Cortex of kidney (tissue), 1 donor: ENCODE measurements at places on chromosomes 6 and 20.

DNA sequence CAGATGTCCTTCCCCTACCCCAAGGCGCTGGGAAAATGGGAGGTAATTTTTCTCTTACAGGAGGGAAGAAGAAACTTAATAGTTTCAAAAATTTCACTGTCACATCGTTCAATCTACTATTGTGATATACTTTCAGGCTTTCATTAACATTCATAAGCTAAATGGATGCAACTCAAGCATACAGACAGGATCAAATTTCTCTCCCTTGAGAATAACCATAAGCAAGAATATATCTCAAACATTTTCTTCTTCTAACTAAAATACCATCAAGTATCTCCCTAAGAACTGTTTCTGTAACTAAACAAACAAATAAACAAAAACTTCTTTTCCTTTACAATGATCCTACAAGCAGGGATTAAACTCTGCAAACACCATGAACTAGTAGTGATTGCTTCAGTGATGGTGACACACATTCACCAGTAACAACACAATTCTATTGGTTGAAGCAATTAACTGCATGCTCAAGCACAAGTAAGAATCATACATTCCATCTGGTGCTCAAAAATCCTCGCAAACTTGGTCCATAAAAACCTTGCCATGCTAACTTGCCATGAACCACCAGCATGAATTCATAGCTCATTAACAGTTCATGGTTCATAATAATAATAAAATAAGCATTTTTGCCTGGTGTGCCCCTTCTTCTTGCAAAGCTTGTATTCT lies 183.8 kb downstream of the PTPRK start:
- DNase-seq: no peak

DNA sequence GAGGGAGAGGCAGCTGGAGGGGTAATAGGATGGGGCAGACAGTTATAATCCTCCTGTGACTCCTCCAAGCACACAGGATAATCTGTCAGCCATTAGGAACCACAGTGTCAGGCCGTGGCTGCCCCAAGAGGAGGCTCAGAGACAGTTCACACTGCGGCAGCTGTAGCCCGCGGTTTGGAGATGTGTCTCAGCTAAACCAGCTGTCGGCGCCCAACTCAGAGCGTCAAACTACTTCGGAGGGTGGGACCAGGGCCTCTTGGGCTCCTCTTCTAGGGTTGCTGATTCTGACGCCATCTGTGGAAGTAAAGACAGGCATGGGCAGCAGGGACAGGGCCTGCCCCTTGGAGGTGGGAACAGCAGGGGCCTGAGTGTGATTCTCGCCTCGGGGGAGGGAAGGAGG lies 309.8 kb downstream of the CDC5L start:
- DNase-seq: no peak

DNA sequence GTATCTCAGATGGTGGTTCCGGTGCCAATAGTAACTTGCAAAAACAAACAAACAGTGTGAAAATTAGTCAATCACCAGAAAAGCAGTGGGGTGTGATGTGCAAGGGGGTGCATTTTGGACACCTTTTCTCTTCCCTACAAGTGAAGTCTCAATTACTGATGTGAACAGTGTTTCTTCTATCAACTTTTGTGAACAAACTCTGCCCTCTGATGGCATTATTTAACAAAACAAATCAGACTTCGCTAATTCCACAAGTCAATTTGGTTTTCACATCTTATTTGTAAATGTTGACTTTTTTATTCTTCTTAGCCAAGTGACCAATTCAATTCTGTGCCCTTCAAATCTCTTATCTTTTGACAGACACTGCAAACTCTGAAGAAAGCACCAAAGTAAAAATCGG lies 212.2 kb downstream of the UST start:
- DNase-seq: no peak

GRCh38 chr6:84428300-84428907 lies 201.0 kb upstream of the CEP162 start:
- DNase-seq: no peak

DNA sequence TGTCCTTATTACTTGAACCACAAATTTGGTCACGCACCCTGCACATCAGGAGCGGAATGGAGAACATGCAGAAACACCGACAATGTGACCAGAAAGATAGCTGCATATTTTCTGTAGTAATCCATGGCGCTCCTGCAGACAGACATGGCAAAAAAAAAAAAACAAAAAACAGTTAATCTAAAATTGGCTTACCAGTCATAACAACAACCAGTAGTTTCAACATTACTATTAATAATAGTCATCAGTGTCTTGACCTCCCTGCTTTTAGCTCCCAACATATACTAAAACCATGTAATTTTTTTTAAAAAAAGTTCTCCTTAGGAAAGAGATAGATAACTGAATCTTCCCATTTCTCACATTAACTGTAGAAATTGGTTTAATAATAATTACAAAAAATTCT lies 6.8 kb downstream of the CGA start:
- no peak for DNase-seq
